ENCODE measurements at places on chromosomes 6 and 20. TPM values are rescaled to one million over a fixed set of nuclear protein-coding genes. Genes with fewer than 3 reads are reported as not detected.

Gene DYNLT2
- 0.98 TPM for total RNA-seq

Gene CYP39A1
- total RNA-seq, result 0.37 TPM

Gene ELOVL2
- 0.39 TPM for total RNA-seq

Gene SCUBE3
- 3.3 TPM for total RNA-seq
